ENCODE measurements at places on chromosomes 11 and 22. TPM values are rescaled to one million over a fixed set of nuclear protein-coding genes. Genes with fewer than 3 reads are reported as not detected.

The ZNRF3 gene
- 2.4 TPM for total RNA-seq

The DSCAML1 gene
- total RNA-seq, result 0.87 TPM

The FAM83F gene
- 3.6 TPM for total RNA-seq

The GATD1 gene
- total RNA-seq, result 47.7 TPM

The TREH gene
- total RNA-seq, result not detected

The OR51B5 gene
- not detected for total RNA-seq

The MSANTD4 gene
- total RNA-seq, result 13.4 TPM

The MYOD1 gene
- not detected for total RNA-seq

The CRYBB3 gene
- 0.26 TPM for total RNA-seq

The SAA4 gene
- total RNA-seq, result not detected

The GNG3 gene
- not detected for total RNA-seq

The HOATZ gene
- total RNA-seq, result not detected

DNA sequence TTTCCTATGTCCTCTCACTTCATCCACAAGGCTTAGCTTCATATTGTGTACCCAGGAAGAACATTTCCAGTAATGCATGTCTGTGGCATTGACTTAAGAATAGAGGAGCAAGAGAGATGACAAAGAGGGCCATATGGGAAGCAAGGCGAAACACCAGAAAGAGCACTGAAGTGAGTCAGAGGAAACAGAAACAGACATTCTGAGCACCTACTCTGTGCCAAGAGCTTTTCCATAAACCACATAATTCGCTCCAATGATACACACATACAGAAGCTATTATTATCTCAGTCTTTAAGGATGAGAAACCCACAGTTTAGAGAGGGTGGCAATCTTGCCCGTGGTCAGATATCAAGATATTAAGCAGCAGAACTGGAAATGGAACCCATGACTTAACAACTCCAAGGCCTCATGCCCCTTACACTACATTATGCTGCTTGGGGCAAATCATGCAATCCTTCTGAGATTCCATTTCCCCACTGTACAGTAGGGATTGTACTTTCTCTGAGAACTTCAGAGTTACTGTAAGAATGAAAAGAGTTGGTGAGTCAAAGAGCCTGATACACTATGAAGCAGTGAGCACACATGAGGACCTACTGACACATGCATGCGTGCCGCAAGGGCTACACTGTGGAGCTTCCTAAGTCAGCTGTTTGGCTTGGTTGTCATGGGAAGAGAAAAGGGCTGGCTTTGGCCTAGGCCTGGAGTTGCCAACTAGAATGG is 126.6 kb downstream of the KCNC1 start:
- no peak overlapping the region for H3K4me3 ChIP-seq
- H3K27ac ChIP-seq, result no peak overlapping the region

DNA sequence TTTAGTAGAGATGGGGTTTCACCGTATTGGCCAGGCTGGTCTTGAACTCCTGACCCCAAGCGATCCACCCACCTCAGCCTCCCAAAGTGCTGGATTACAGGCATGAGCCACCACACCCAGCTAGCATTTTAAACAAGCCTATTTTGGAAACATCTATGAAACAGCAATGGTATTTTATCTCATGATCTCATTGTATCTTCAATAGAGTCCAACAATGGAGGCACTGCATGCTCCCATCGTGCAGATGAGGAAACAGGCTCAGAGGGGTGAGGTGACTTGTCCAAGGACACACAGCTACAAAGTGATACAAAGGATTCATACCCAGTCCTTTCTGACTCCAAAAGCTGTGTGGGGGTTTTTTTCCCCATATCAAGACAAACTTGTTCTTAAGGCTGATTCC is 39.0 kb upstream of the RTL6 start:
- H3K27me3 ChIP-seq, result peaks cover 9% of the 10 kb centered on the region
- peaks cover 7% of the 10 kb centered on the region for H3K4me1 ChIP-seq
- no peaks in the 10 kb centered on the region for H3K36me3 ChIP-seq
- H3K4me3 ChIP-seq, result no peak overlapping the region
- DNase-seq, result no peak

GRCh38 chr11:46364056-46364455 is 16.8 kb downstream of the DGKZ start:
- H3K27me3 ChIP-seq, result no peaks in the 10 kb centered on the region
- H3K27ac ChIP-seq, result peak overlapping the region; percentile 48
- DNase-seq, result no peak

- H3K4me3 ChIP-seq, result no peak overlapping the region
- no peak for DNase-seq
- H3K4me1 ChIP-seq, result peaks cover 17% of the 10 kb centered on the region
- H3K27me3 ChIP-seq, result no peaks in the 10 kb centered on the region
- H3K27ac ChIP-seq, result no peak overlapping the region
Observed at GRCh38 chr11:20397281-20397680, 9.8 kb downstream of the PRMT3 start.

DNA sequence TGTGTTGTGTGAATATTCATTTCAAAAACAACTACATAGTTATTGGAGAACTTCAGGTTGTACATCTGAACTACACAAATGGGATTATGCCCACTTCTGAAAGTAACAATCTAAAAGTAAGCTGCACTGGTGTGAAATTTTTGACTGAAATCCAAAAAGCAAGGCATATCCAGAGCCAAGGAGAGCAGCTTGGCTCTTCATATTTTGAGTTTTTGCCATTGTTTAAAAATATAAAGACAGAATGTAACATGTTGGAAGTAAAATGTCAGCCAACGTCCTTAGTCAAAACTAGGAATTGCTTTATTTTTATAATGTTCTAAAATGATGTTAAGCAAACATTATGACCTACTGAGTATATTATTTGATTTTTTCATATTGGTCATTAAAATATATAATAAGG is 45.8 kb upstream of the NOX4 start:
- no peaks in the 10 kb centered on the region for H3K27me3 ChIP-seq
- H3K36me3 ChIP-seq, result no peaks in the 10 kb centered on the region
- H3K27ac ChIP-seq, result no peak overlapping the region
- no peaks in the 10 kb centered on the region for H3K4me1 ChIP-seq
- no peak overlapping the region for H3K4me3 ChIP-seq
- DNase-seq, result no peak

DNA sequence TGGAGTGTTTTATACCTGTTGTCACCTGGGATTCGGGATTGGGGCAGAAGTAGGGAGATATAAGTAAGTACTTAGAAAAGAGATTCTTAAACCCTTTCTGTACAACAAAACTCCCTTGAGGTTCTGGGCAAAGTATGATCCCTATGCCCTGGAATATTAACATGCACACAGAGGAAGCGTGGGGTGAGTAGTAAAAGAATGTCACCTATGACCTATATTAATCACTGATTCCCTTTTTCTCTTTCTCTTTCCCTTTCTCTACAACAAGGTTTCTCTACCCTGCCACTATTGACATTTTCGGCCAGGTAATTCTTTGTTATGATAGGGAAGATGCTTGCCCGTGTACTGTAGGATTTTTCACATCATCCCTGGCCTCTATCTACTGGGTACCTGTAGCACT is 209.7 kb upstream of the PLET1 start:
- no peak for DNase-seq
- H3K4me1 ChIP-seq, result peaks cover 5% of the 10 kb centered on the region
- no peaks in the 10 kb centered on the region for H3K27me3 ChIP-seq
- H3K27ac ChIP-seq, result no peak overlapping the region

- DNase-seq, result no peak
- H3K4me1 ChIP-seq, result peaks cover 10% of the 10 kb centered on the region
- no peaks in the 10 kb centered on the region for H3K27me3 ChIP-seq
- H3K4me3 ChIP-seq, result no peak overlapping the region
Observed at GRCh38 chr22:25650833-25651232, 86.4 kb downstream of the GRK3 start.

DNA sequence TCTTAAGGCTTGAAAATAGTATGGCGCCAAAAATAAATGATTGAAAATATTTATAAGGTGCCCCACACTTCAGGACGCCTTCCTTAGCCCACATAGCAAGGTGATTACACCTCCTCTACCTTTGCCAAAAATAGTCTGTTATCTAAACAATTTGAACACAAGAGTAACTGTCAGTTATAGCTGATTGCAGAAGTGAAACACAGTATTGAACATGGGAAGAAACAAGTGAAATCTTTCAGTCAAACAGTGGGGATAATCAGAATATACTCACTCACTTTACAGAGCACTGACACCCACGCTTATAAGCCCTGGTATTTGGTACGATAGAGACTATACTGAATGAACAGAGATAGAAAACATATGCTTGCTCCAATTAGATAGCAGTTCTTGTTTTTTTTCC is 203.1 kb downstream of the RAB38 start:
- peaks cover 6% of the 10 kb centered on the region for H3K27me3 ChIP-seq
- H3K36me3 ChIP-seq, result no peaks in the 10 kb centered on the region
- no peak overlapping the region for H3K27ac ChIP-seq
- no peak for DNase-seq
- H3K4me1 ChIP-seq, result no peaks in the 10 kb centered on the region
- H3K4me3 ChIP-seq, result no peak overlapping the region

DNA sequence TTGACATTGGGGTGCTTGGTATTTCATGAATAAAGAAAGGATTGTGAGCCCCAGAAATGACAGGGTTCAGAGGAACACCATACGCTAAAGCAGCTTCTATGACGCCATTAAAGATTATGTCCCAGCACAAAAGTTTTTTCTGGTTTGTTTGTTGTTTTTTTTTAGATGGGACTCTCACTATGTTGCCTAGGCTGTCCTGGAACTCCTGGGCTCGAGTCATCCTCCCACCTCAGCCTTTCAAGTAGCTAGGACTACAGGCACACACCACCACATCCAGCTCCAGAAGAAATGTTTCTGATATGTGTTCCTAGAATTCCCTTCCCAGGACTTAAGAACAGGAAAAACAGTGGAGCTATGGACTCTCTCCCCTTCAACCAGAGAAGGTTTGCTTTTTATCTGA is 2.6 kb upstream of the RHOG start:
- no peaks in the 10 kb centered on the region for H3K27me3 ChIP-seq
- no peak overlapping the region for H3K4me3 ChIP-seq
- H3K4me1 ChIP-seq, result peaks cover 38% of the 10 kb centered on the region
- peaks cover 17% of the 10 kb centered on the region for H3K36me3 ChIP-seq
- DNase-seq, result no peak

GRCh38 chr11:71060391-71060791 is 192.0 kb downstream of the SHANK2 start:
- H3K27ac ChIP-seq, result no peak overlapping the region
- H3K36me3 ChIP-seq, result no peaks in the 10 kb centered on the region
- DNase-seq, result no peak

DNA sequence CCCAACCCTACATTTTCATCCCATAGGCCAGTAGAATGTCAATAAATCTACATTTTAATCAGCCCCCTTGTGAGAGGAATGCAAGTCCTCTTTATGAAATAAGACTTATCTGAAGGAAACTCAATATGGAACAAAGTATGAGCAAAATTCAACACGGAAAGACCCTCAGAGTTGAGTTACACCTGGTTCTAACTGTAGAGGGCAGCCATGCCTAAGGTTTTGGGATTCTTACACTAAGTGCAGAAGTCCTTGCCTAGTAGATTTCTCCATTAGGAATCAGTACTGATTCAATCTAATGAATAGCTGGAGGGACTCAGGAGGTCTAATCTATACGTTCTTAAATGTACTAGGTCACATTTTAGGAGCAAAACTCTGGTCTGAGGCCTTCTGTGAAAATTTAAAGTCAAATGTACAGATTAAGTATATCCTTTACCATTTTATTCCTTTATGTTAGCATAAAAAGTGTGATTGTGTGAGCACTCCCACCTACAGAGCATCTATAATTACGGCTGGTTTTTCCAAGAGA is 904.5 kb downstream of the DLG2 start:
- H3K4me3 ChIP-seq, result no peak overlapping the region
- H3K4me1 ChIP-seq, result no peaks in the 10 kb centered on the region
- H3K27ac ChIP-seq, result no peak overlapping the region

DNA sequence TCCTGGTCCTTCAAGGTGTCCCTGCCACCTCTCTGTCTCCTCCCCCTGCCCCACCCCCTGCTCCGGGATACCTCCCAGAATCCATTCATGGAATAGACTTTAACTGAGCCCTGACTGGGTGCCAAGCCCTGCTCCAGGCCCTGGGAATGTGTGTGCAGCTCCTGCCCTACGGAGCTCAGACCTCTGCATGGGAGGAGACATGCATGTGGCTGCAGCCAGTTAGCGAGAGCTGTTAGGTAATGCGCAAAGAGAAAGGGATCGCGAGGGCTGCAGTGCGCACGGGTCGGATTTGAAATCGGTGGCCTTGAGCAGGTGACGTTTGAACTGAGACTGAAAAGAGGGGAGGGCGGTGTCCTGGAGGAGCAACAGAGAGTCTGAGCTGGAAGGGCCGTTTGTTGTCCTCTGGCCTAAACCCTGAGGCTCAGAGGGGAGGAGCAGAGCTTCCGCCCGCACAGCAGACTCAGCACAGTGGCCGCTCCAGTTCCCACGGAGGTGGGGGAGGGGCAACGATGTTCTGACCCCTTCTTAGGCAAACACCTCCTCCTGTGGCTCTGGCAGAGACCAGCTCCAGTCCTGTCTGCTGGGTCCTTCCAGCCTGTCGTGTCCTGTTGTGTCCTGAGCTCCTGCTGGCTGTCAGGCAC is 19.8 kb upstream of the LRRC10B start:
- H3K4me1 ChIP-seq, result no peaks in the 10 kb centered on the region
- no peak for DNase-seq
- H3K4me3 ChIP-seq, result no peak overlapping the region
- H3K27me3 ChIP-seq, result no peaks in the 10 kb centered on the region
- peaks cover 4% of the 10 kb centered on the region for H3K36me3 ChIP-seq

DNA sequence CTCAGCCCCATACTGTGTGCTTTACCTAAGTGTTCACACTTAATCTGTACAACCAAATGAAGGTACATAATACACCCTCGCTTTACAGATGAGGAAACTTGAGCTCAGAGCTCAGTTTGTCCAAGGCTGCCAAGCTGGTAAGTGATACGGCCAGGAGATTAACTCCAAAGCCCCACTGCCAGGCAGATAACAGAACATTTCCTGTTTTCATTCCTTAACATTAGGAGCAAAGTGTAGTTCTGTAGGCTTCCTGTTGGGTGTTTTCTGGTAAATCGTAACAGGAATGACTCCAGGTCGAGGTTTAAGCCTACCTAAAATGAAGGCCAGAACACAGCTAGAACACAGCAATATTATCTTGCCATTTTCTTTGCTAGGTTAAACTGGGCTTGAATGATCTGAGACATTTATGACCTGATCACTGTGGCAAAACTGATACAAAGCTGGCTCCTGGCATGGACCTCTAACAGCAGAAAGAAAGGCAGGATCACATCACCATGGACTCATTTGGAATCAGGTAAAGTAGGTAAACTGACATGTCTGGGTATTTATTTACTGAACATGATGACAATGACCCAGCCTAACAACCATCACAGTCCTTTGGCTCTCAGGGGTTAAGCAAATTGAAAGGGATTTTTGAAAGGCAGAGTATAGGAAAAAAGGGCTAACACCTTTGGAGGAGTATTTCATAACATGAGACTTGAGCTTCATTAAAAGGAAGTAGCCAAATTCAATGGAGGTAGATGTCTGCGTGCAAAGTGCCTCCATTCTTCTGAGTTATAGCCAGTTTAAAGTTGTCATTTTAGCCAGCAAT is 3.9 kb upstream of the NUP50 start:
- peaks cover 29% of the 10 kb centered on the region for H3K36me3 ChIP-seq
- no peak for DNase-seq
- H3K4me1 ChIP-seq, result peaks cover 27% of the 10 kb centered on the region
- H3K27ac ChIP-seq, result no peak overlapping the region
- H3K4me3 ChIP-seq, result no peak overlapping the region
